ENCODE measurements at places on chromosomes 13 and 19.

DNA sequence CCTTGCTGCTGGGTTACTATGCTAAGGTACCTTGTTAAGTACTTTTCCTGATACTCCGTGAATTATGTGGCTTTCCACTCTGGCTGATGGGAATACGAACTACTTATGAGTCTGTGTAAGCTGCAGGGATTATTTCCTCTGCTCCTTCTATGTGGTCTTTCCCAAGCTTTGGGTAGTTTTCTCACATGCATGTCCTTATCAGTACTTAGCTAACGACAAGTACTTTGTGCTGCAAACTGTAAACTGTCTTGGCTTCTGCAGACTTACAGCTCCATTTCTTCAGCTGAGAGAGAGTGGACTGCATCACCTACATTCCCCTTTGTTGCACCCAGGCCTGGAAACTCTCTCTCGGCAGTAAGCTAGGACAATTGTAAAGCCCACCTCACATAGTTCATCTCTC, 76.6 kb downstream of the FGF9 start:
- DNase-seq = no peak

DNA sequence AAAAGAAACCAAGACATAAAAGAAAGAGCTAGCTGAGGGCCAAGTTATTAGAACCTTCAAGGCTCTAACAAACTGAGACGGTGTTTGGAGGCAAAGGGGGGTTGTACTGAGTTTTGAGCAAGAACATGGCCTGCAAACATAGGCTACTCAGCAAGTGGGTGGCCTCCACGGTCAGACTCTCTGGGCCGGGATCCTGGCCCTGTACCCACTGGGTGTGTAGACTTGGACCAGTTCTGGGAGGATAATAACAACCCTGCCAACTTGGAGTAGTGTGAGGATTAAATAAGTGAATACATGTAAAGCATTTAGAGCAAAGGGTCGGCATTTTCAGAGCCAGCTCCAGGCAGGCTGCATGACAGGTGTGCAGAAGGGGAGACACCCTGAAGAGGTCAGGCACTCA, 56.1 kb upstream of the TNFRSF19 start:
- DNase-seq = no peak

- DNase-seq = no peak
Observed at GRCh38 chr19:33022472-33023116, 42.1 kb downstream of the RHPN2 start.

DNA sequence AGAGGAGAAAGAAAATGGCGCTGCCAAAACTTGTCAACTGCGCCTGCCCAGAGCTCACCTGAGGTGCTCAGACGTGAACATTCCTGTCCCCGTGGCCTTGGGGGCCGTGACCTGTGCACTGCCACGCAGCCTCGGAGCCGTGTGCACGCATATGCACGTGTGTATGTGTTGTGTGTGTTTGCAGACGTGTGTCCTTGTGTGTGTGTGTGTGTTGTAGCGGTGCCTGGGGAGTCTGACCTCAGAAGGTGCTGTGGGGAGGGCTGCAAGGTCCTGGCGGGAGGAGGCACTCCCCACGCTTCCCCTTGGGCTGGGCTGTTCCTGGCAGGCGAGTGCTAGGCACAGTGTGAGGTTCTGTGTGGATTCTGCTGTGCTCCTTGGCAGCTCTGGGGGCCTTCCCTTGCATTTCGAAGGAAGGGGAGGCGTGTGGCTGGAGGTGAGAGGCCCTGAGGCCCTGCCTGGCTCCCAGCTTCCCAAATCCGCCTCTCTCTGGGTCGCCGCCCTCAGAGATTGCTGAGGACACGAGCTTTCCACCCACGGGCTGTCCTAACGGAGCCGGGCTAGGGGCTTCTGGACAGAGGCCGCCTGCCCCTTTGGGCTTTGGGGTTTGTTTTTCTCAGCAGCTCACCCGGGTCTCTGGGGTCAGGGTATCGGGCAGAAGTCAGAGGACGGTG, 4.5 kb downstream of the BSG start:
- DNase-seq = no peak

DNA sequence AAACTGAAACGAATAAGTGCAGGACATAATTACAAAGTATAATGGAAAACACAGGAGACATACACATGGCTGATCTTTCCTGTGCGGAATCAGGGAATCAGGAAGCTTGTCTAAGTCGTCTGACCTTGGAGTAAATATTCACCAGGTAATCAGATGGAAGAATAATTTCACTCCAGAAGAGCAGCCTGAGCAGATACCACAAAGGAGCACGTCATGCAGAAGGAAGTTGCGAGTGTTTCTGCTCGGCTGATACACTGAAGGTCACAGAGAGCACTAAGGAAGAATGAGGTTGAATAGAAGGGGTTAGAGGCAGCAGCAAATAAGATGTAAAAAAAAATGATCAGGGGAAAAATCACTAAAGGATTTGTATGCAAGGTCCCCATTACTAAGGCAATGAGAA, 122.3 kb upstream of the GPC6 start:
- DNase-seq = no peak

DNA sequence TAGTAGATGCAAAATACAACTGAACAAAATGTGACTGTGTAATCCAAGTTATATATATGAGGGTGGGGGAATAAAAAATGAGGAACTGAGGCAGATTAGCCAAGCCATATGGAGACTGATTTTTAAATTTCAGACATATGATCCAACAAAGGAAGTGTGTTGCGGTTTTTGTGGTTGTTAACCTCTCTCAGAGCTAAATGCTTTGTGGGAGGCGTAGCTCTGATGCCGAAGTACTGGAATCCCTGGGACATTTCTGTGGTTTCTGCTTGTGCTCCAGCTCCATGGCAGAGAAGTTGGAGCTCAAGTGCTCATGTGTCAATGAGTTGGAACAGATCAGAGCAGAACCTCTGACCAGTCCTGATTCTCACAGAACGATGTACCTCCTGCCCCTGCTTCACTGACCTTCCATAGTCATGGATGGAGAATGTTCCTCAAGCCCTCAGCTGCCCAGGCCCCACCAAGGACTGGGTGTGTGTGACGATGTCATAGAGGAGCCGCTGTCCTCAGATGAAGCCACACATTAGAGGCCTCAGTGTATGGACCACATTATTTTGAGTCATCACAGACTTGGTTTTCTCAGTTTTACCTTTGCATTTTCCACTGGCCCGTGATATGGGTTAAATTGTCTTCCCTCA, 107.6 kb downstream of the SOX1 start:
- no peak for DNase-seq

- no peak for DNase-seq
Observed at GRCh38 chr13:45828256-45828968, 23.1 kb downstream of the SIAH3 start.

- no peak for DNase-seq
Observed at GRCh38 chr19:41616792-41617621, 9.9 kb downstream of the CEACAM4 start.

GRCh38 chr19:3513229-3514140, 7.4 kb downstream of the FZR1 start:
- DNase-seq = no peak

DNA sequence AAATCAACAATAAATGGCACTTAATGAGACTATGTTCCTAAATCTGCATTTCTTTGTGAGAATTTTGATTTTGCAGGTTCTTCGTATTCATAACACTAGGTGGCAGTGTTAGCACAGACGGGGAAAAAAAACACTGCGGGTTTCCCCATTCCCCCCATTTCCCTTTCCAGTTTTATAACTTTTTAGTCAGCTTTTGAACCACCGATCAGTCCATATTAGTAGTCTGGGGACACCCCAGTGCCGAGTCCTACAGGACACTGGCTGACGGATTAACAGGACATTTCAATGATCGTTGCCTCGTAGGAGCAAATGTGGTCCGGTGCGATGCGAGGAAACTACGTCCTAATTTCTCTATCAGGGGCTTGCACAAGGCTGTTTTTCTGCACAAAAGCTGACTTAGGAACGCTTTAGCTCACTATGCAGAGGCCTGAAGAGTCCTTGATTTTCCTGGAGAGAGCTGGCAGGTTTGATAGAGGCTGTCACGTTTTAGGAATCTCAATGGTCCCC, 234.3 kb downstream of the LMO7 start:
- DNase-seq = no peak

DNA sequence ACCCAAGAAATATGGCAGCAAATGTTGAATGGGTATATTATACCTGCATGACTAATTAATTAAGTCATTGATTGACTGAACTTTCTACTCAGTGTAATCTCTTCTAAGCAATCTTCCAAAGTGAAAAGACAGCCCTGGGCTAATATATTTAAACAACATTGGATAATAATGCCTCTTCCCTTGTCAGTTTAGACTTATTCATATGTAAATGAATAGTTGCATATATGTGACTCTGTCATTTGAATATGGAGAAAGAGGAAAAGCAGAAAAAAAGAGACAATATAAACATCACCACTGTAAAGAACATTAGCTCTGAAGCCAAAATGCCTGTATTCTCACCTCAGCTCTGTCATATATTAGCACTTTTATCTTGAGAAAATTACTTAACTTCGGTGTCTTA, 168.0 kb downstream of the SLITRK1 start:
- DNase-seq = no peak

DNA sequence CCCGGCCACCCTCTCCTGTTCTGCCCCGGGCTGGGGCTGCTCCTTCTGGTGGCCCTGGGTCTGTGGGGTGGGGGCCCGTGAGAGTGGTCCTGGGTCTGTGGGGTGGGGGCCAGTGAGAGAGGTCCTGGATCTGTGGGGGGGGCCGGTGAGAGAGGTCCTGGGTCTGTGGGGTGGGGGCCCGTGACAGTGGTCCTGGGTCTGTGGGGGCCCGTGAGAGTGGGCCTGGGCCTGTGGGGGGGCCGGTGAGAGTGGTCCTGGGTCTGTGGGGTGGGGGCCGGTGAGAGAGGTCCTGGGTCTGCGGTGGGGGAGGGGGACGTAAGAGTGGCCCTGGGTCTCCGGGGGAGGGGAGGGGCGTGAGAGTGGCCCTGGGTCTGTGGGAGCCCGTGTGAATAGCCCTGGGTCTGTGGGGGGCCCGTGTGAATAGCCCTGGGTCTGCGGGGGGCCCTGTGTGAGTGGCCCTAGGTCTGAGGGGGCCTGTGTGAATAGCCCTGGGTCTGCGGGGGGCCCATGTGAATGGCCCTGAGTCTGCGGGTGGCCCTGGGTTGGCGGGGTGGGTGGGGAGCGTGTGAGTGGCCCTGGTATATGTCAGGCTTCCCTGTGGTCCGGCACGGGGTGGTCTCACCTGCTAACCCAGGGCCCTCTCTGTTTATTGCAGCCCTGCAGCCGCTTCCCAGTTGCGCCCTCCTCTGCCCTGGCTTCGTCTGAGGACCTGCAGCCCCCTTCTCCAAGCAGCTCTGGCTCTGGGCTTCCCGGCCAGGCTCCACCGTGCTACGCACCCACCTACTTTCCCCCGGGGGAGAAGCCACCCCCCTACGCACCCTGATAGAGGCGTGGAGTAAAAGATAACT, 52.3 kb downstream of the TMEM255B start:
- no peak for DNase-seq

DNA sequence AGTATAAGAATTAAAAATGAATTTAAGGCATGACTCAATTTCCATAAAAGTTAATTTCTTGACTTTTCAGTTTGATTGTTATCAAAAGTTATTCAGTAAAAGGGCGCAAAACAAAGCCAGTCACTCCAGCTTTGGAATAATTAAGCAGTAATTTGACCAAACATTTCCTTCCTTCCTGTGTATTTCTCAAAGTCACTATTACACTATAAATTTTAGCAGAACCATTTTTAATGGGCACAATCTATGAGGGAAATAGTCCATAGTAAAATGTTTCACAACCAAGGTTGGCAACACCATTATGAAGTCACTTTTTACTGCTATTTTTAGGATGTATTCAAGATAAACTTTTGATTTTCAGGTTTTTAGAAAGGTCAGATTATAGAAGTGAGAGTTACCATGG, 91.0 kb downstream of the DACH1 start:
- DNase-seq = no peak

- DNase-seq = no peak
Observed at GRCh38 chr19:4172861-4173473, 9.4 kb downstream of the SIRT6 start.

DNA sequence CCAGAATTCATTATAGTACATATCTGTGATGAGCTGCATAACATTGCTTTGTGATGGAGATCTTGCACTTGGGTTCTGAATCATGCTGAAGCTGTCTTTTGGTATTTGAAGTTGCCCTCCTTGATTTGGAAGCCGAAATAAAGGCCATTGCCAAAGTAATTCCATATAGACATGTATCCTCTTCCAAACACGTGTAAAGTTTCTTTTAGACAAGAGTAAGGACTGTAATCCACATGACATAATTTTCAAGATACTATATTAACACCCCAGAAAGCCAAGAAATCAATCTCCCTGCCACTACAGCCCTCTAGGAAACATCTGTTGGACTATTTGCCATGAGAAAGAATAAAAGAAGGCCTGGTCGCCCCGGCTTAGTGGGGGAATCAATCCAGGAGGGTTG, 754.2 kb downstream of the FGF9 start:
- DNase-seq = no peak

DNA sequence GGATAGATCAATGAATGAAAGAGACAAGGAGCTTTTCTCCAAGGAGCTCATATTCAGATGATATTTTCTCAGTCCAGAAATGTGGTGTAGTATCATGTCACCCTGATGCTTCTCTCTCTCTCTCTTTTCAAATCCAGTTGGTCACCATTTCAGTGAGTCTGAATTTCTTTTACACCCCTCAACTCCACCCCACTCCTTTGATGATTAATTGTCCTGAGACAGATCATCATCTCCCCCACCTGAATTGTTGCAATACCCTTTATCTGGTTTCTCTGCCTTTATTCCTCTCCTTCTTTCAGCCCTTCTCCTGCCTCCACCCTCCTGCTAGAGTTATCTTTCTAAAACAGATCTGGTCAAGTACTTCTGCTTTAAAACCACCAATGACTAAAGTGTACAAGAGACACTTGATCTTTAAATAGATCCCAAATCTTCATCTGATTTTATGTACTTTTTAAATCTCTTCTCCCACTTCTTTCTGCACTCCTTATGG, 299.8 kb downstream of the KLF5 start:
- no peak for DNase-seq

- no peak for DNase-seq
Observed at GRCh38 chr19:2683430-2684003, 19.0 kb downstream of the GNG7 start.

- DNase-seq = no peak
Observed at GRCh38 chr13:91470084-91470621, 71.7 kb downstream of the GPC5 start.

DNA sequence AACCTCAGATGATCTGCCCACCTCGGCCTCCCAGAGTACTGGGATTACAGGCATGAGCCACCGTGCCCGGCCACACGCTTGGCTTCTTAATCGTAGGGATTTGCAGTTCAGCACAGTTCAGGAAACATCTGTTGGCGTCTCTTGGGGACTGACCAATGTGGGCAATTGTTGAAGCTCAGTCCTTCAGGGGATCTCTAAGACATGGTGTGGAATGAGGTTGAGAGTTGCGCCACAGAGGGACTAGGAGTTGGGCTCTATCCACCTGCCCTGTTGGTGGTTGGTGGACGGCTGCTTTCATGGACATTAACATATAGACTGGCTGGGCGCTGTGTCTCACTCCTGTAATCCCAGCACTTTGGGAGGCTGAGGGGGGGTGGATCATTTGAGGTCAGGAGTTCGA, 37.3 kb upstream of the SIN3B start:
- no peak for DNase-seq

All from NCI-H1417 treated with DMSO at 0.1 percent for 48 hours (cell line).